Mucosa of descending colon (tissue), 3 donors: ENCODE measurements at places on chromosomes 6 and 20.

- no peak for DNase-seq
Measured at GRCh38 chr20:17725094-17725835, 25.5 kb downstream of the BANF2 start.

DNA sequence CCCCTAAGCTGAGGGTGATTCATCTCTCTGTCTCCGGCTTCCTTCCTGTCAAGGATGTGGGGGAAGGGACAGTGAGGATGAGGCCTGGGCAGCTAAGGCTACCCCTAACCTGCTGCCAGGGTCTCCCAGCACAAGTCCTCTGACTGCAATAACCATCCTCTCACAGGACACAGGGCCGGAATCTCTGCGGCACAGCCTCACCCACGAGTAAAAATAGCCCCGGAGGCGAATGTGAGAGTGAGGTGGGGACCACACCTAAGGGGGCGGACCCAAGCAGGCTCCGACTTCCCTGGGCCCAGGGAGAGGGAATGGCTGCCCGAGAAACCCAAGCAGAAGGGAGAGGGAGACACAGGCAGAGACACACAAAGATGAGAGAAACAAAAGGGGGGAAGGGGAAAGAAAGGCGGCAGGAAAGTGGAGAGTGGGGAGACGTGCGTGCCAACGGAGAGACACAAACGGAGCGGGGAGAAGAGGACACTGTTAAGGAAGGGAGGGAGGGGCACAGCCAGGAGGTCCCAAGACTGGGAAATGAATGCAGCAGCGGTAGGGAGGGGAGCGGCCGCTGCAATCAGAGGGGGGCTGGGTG is 1.4 kb downstream of the CLIC1 start:
- DNase-seq, result peak; percentile 82

DNA sequence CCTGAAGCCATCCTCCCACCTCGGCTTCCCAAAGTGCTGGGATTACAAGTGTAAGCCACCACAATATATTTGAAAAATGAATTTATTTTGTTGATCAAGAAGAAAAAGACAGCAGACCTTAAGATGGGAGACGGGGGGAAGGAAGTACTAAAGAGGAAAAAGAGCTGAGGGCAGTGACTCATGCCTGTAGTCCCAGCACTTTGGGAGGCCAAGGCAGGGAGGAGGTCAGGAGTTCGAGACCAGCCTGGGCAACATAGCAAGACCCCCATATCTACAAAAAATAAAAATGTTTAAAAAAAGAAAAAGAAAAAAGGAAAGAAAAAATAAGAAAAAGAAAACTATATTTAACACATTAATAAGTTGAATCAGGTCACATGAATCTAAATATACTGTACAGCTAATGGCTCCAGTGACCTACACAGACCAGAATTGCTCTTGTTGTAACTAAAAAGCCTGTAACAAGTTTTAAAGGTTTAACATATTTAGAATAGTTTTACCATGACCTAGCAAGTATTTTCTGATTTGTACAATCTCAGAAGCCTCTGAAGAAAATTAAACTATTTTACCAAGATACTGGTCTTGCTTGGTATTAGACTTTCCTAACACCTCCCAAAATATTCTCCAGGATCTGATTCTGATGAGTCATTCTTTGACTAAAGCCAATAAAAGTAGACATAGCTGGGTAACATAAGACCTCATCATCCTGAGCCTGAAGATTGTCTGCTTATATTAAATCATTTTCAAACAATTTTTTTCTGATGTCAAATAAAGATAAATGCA is 4.3 kb upstream of the AKIRIN2 start:
- DNase-seq, result no peak

DNA sequence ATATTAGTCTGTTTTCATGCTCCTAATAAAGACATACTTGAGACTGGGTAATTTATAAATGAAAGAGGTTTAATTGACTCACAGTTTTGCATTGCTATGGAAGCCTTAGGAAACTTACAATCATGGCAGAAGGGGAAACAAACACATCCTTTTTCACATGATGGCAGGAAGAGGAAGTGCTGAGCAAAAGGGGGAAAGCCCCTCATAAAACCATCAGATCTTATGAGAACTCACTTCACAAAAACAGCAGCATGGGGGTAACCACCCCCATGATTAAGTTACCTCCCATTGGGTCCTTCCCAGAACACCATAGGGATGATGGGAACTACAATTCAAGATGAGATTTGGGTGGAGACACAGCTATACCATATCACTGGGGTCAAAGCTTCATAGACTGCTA is 254.2 kb downstream of the ERMARD start:
- DNase-seq, result no peak

GRCh38 chr6:83597051-83597450 is 84.7 kb downstream of the PRSS35 start:
- no peak for DNase-seq

DNA sequence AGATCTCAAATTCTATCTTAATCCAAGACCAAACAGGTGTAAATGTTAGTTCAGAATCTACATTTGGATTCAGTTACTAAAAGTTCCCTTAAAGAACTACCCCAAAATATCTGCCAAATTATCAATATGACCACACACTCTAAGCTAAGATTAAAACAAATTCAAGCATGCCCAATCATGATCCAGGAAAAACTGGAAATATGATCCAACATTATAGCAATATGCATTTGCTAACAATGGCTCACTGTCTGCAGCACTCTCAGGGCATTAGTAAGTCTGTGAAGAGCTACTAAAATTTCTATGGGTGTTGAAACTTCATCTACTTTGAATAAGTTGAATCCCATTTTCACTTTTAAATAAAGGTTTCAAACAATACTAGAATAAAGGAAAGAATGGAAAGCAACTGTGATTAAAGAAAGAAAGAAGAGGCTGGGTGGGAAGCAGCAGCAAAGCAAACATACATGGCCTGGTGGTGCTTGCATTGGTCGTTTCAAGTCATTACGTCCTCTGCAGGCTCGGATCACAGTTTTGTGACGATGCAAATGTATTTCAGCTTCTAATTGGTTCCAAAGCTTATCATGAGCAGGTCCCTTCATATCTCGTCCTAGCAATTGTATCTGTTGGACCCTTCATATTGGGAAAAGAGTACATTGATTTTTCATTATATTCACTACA is 29.2 kb downstream of the GOPC start:
- no peak for DNase-seq

DNA sequence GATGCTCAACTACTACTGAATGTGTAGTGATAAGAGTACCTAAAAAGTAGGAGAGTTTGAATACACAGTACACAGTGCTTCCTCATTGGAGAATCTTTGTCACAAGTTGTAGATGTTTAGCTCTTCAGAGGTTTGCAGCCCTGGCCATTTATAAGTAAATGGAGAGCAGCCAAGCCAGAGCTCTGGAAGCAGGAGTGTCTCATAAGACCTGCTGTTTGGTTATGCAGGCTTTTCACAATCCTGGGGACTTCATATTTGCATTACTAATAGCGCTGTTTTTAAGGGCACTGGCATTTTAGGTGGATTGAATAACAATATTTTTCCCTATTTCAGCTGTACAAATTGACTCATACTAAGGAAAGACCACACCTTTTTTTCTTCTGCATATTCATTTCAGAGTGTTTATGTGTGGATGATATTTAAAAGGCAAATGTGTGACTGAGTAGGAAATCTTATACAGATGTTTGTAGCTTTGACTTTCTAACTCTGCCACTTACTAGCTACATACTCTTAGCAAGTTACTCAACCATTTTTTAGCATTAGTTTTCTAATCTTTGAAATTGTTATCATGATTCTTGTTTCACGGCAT is 730.5 kb upstream of the MAP3K7 start:
- no peak for DNase-seq

GRCh38 chr6:166152660-166153059 is 15.0 kb downstream of the TBXT start:
- DNase-seq, result no peak

DNA sequence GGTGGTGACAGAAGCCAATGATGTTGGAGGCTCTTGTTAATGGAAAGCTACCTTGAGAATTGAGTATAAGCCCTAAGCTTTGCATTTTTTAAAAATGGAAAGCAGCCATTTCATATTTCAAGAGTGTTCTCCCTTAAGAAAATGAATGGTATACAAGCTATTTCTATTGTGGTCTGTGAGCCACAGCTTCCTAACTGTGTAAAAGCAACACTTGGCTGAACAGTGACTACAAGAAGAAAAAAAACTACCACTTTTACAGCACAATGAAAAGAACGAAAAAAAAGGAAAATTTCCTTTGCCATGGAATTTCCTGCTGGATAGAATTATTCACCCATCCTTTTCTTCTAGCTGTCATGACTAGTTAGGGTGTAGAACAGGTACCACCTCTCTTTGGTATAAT is 397.1 kb upstream of the BTBD3 start:
- DNase-seq, result no peak

GRCh38 chr6:137661601-137662000 is 167.4 kb upstream of the OLIG3 start:
- no peak for DNase-seq

DNA sequence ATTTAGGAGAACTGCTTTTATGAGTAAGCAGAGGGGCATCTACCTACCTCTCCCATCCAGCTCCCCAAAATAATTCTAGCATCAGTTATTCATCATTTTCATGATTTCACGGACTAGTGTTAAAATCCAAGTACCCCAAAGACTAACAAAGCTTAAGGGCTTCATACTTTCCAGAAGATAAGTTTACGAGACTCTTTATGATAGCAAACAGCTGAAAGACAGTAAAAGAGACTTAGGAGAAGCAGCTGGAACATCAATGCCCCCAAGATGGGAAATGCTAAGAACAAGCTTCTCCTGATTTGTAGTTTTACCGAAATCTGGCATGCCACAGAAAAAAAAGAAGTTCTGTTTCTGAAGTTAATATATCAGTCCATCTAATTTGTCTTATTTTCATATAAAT is 70.0 kb downstream of the COL12A1 start:
- DNase-seq, result no peak

GRCh38 chr6:84769306-84769705 is 4.9 kb upstream of the TBX18 start:
- DNase-seq, result no peak

- no peak for DNase-seq
Measured at GRCh38 chr20:56676001-56676400, 46.9 kb downstream of the TFAP2C start.

GRCh38 chr6:119446609-119447008 is 97.0 kb upstream of the MAN1A1 start:
- DNase-seq, result peak; percentile 81

DNA sequence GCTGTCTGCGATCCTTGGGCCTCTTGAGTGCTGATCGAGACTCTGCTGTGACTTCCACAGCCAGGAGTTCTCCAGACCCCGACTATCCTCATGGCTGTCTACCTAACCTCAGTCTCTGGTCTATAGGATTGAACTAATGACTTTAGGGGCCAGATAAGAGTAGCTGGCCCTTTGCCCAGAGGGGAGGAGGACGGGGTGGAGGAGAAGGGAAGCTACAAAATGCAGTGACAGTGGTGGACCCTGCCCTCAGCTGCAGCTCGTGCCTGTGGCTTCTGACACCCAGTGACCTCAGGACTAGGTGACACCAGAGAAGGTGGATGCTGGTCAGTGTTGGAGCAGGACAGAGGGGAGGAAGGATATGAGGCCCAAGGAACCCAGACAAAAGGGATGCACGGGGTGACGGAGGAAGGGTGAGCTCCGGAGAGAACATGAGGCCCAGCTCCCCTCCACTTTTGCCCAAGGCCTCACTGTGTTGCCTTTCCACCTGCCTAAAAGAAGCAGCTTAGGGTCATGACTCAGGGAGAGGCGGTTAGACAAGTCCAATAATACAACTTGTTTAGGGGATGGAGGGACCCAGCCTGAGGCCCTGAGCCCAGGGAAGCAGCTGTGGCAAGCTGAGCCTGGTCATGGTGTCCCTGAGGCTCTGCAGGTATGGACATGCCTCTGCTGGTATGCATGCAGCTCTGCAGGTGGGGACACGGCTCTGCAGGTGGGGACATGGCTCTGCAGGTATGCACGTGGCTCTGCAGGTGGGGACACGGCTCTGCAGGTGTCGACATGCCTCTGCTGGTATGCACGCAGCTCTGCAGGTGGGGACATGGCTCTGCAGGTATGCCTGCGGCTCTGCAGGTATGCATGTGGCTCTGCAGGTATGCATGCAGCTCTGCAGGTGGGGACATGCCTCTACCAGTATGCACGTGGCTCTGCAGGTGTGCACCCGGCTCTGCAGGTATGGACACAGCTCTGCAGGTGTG is 67.7 kb downstream of the SYNJ2 start:
- no peak for DNase-seq

DNA sequence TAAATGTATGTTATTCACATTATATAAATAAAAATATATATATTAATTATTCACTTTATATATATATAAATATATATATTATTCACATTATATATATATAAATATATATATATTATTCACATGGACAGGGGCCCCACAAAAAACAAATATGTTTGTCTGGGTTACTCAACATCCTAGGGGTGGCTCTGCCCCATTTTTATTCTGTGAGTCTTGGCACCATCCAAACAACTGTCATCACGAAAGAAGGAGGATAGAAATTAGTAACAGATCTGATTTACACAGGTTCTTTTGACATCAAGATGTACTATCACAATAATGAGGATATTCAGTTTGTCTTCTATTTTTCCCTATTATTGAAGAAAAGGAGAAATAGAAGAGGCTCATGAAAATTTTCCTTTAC is 187.3 kb downstream of the GPX5 start:
- DNase-seq, result no peak

GRCh38 chr6:150730801-150731457 is 131.2 kb downstream of the PLEKHG1 start:
- peak; percentile 59 for DNase-seq

- DNase-seq, result no peak
Measured at GRCh38 chr6:139703780-139704179, 329.3 kb upstream of the CITED2 start.

DNA sequence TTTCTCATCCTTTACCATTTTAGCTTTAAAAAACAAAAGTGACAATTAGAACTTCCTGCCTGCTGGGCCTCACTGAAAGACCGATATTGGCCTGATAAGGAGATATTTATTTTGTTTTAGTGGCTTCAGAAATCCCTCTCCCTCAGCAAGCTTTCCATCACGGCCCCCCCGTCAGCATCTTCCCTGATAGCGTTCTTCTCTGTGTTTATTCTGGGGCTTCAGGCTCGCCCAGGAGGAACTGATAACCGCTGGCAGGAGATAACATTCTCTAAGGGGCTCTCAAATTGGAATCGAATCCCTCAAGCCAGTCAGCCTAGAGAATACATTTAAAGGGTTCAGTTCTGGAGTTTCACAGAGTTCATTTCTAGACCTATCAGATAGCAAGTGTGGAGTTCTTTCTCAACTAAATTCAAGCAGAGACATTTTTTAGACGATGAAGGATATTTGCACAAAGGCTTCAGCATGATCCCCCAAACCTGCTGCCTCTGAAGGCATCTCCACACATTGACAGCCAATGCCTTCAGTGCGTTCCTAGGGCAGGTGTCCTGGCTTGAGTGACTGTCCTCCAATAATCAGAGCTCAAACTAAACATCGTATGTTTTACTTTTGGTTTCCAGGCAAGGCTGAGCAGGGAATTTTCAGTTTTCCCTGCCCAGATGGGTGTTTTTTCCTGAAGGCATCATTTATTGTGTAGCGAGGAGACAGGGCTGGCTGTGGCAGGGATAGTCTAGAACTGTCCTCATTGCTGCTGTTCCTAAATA is 17.0 kb downstream of the PRDM1 start:
- DNase-seq, result no peak

GRCh38 chr6:84137989-84138575 is 89.4 kb downstream of the CEP162 start:
- DNase-seq, result no peak

GRCh38 chr6:114312931-114313330 is 29.9 kb downstream of the HS3ST5 start:
- DNase-seq, result no peak
